ENCODE measurements at places on chromosomes 6 and 20. TPM values are rescaled to one million over a fixed set of nuclear protein-coding genes. Genes with fewer than 3 reads are reported as not detected.

- DNase-seq = no peak
Observed at GRCh38 chr6:34872332-34872731, 15.5 kb downstream of the TAF11 start.

GRCh38 chr6:134249759-134250602 is 67.9 kb downstream of the SGK1 start:
- peak; percentile 12 for DNase-seq

GRCh38 chr20:41065716-41066115 is 37.1 kb downstream of the TOP1 start:
- no peak for DNase-seq

DNA sequence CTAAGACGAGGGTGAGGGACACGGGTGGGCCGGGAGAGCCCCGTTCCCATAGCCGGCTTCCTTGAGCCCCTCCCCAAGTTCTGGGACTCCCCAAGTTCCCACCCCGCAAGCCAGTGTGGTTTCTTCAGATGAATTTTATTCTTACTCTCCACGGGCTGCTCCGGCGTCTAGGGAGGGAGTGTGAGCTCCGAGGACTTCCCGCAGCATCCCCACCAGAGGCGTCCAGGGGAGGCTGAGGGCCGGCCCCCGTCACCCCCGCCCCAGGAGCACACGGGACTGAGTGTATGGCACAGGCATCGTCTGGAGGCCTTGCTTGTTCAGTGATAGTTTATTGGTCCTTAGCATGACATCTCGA is 10.0 kb upstream of the SLC4A11 start:
- no peak for DNase-seq

PLEKHG1 gene
- total RNA-seq = 104 TPM

GRCh38 chr6:42777126-42777822 is 4.6 kb upstream of the BICRAL start:
- DNase-seq = no peak

GRCh38 chr6:31851485-31851832 is 11.2 kb downstream of the NEU1 start:
- DNase-seq = no peak

ZNF391 gene
- 0.53 TPM for total RNA-seq

DNA sequence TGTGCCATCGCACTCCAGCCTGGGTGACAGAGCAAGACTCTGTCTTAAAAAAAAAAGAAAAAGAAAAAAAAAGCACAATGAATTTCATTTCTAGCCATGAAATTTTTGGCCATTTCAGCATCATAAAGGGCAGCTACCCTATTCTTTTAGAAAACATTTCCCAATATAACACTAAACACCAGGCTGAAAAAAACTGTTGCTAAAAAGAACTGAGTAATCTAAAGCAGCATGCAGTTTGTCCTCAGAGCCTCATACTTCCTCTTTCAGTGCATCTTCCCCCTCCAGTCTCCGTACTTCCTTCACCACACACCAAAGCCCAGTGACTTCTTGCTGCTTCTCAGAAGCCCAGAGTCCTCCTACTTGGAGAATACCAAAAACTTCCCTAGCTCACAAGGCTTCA is 5.6 kb upstream of the IFNGR1 start:
- DNase-seq = no peak

GRCh38 chr6:52284131-52284459 is 447 bp downstream of the MCM3 start:
- no peak for DNase-seq

GRCh38 chr20:57714409-57715267 is 4.8 kb upstream of the PMEPA1 start:
- no peak for DNase-seq

CENPW gene
- 0.82 TPM for total RNA-seq

DNA sequence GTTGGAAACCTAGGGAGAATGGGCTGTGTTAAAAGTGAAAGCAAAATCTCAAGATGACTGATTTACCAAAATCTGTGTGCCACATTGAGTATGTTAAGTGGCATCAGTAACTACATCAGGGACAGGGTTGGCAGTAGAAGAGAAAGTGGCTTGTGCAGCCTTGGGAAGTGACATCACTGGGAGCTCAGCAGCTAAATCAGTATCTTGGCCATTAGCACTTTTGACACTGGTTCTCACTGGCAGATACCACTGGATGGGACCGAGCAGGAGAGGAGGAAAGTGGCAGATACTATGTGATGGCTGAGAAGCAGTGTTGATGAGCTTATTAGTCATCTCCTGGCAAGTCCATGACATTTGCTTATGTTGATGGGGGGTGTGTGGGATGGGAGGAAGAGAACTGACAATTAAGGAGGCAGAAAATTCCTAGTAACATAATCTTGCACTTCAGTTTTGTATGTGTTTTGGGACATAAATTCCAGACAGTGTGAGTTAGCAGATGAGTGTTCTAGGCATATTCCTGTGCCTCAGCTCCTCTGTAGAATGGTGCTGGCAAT is 322.2 kb downstream of the SOX4 start:
- DNase-seq = no peak

GNAS-AS1 gene
- total RNA-seq = not detected

RBPJL gene
- not detected for total RNA-seq

DNA sequence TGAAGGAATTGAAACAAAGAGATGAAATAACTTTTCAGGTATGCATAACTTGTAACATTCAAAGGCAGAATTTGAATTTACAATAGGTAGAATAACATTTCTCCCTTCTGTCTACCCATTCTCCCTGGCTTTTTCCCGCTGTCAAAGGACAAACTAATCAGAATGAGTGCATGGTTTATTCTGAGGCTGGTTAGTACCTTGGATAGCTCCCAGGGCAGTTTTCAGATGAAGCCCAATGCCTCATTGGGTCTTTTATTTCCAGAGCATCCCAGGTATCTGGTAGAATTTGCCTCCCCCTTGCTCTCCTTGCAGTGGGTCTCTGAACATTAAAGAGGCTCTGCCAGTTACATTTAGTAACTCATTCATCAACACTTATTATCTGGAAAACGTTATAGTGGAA is 665.5 kb downstream of the BCKDHB start:
- no peak for DNase-seq

GMEB2 gene
- total RNA-seq = 12.0 TPM

CST3 gene
- 440 TPM for total RNA-seq

MCHR2 gene
- total RNA-seq = not detected

DNA sequence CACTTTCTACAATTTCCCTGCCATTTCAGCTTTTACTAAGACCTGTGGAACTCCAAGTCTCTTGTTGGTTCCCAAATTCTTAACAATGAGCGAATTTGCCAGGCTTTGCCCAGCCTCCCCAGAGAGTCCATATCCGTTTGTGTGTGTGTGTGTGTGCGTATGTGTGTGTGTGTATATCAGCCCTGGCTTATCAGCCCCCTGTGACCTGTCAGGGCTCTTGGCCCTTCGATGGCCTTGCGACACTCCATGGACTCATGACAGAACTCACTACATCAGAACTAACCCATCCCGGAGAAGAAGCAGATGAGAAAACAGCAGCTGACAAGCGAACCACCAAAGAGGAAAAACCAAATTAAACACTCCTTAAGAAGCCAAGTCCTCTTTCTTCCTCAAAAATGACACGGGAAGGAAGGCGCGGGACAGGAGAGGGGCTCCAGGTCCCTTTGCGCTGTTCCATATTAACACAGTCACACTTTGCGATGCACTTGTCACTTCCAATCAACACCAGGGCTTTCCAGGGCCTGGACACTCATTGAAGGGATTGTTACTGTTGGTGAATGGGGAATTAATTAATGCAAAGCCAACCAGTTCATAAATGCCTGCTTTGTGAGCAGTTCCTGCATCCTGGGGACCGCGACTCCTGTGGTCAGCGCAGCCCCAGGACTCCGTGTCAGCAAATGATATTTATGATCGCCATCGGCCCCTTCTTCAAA is 524.0 kb downstream of the CD83 start:
- DNase-seq = no peak

KIF6 gene
- not detected for total RNA-seq

TEAD3 gene
- 1.8 TPM for total RNA-seq

GRCh38 chr6:35385457-35386202 is 43.3 kb downstream of the PPARD start:
- DNase-seq = no peak

- no peak for DNase-seq
Observed at GRCh38 chr6:13071550-13072345, 256.6 kb downstream of the TBC1D7 start.

RNF144B gene
- 30.3 TPM for total RNA-seq

DNA sequence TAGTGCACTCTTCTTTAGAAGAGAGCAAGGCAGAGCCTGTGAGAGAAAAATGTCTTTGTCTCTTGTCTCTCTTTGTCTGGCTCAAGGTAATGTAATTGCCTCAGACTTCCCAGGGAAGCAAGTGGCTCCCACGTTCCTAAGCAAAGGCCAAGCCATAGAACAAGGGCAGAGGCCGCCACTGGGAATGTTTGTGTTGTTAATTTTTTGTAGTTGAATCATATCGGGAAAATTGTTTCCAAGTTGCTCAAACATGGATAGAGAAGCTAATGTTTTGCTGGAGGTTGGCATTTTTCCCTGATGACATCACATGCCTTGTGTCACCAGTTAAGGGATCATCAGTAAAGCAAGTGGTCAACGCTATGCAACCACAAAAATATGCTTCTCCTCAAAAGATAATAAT is 211.5 kb upstream of the FOXA2 start:
- DNase-seq = peak; percentile 97

Measured in glomerular endothelial cell (primary cell).